H9 (cell line): ENCODE measurements at places on chromosomes 13 and 19. TPM values are rescaled to one million over a fixed set of nuclear protein-coding genes. Genes with fewer than 3 reads are reported as not detected.

DNA sequence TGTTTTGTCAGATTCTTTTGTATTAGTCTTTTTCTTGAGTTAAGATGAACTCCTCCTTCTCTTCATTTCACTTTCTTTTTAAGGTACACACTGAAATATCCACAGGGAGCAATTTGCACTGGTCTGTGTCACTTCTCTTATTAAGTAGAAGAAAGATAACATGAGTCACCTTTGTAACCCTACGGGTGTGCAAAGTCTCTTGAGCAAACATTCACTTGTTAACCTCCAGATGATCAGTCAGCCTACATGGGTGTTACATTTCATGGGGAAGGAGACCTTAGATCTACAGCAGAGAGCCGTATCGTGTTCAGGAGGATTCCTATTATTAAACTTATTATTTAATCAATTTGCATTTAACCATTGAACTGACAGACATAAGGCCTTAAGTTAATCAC, 5.1 kb downstream of the ZNF507 start:
- no peak overlapping the region for H3K4me3 ChIP-seq
- no peak for DNase-seq
- no peak overlapping the region for H3K27ac ChIP-seq
- no peaks in the 10 kb centered on the region for H3K27me3 ChIP-seq
- H3K36me3 ChIP-seq: peaks cover 36% of the 10 kb centered on the region; the same call in 2 of the 3 replicates

- H3K27me3 ChIP-seq: no peaks in the 10 kb centered on the region
- H3K27ac ChIP-seq: no peak overlapping the region
- DNase-seq: no peak
- peaks cover 10% of the 10 kb centered on the region for H3K36me3 ChIP-seq
- no peak overlapping the region for H3K4me3 ChIP-seq
Observed at GRCh38 chr13:32581177-32581786, 5.0 kb upstream of the PDS5B start.

DNA sequence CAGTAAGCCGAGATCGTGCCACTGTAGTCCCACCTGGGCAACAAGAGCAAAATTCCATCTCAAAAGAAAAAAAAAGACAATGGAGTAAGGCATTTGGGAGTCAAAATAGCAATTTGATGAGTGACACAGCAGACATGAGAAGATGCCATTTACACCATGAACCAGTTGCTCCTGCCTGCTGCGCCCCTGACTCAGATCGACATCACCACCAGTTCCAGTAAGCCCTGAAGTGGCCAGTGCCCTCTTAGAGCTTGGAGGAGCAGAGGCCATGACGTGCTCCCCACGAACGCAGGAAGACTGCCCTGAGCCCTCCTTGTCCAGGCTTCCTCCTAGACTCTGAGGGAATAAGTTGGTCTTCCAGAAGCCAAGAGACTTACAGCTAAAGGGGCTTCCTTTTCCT, 339.2 kb downstream of the MYO16 start:
- H3K27ac ChIP-seq: no peak overlapping the region
- H3K36me3 ChIP-seq: no peaks in the 10 kb centered on the region
- no peaks in the 10 kb centered on the region for H3K27me3 ChIP-seq
- no peak overlapping the region for H3K4me3 ChIP-seq
- no peak for DNase-seq

DNA sequence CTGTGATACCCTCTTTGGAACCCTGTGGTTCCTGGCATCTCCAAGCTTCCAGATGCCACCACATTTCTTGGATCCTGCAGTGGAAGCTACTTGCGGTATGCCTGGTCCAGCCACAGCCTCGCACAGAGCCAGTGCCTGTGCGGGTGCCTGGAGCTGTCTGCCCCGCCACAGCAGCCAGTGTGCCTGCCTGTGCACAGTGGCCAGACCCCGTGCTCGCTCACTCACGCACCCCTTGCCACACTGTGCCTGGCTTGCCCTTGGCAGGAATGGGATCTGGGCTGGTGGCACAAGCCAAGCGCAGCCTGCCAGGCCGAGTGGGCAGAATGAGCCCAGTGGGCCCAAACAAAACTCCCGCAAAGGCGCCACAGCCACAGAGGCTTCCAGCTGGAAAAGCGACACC, 26.2 kb downstream of the POMP start:
- peak; percentile 31 for DNase-seq
- peaks cover 3% of the 10 kb centered on the region; the same call in 1 of the 3 replicates for H3K36me3 ChIP-seq
- H3K27ac ChIP-seq: no peak overlapping the region
- H3K27me3 ChIP-seq: no peaks in the 10 kb centered on the region
- no peak overlapping the region for H3K4me3 ChIP-seq

DNA sequence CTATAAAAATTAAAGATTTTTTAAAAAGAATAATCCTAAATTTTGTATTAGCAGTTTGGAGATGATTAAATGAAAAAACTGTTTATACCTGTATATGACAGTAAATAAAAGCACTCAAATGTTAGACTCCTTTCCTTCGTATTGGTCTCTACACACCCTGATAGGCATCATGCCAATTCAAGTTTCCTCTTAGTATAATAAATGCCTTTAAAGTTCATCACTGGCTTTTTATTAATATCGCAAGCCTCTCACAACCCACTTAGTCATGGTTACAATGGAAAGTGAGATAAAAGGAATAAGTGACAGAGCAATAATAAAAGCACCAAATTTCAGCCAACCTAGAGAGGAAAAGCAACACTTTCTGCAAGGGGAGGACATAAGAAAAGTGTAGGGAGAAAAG, 102.2 kb downstream of the PIBF1 start:
- H3K36me3 ChIP-seq: peaks cover 5% of the 10 kb centered on the region; the same call in 1 of the 3 replicates
- DNase-seq: no peak
- no peak overlapping the region for H3K4me3 ChIP-seq
- H3K27me3 ChIP-seq: no peaks in the 10 kb centered on the region
- H3K27ac ChIP-seq: no peak overlapping the region
- no peaks in the 10 kb centered on the region for H3K4me1 ChIP-seq

GRCh38 chr19:38830039-38830733, 1.4 kb downstream of the ECH1 start:
- no peak for DNase-seq
- no peaks in the 10 kb centered on the region for H3K27me3 ChIP-seq
- H3K36me3 ChIP-seq: peaks cover 18% of the 10 kb centered on the region
- peak overlapping the region; percentile 69 for H3K4me3 ChIP-seq

The BEST2 gene
- 1.6 and 2.0 TPM in 2 replicates for total RNA-seq

The MAG gene
- total RNA-seq: 0.13 TPM in 1 of 2 replicates, not detected in the other

The TGFBR3L gene
- total RNA-seq: 5.5 and 6.5 TPM in 2 replicates
